Stimulated activated CD4-positive, alpha-beta T cell treated with anti-CD3 and anti-CD28 coated beads, Interleukin-4, amount 100 ng/mL, for 4 hours (primary cell): ENCODE measurements at places on chromosomes 5 and 9.

DNA sequence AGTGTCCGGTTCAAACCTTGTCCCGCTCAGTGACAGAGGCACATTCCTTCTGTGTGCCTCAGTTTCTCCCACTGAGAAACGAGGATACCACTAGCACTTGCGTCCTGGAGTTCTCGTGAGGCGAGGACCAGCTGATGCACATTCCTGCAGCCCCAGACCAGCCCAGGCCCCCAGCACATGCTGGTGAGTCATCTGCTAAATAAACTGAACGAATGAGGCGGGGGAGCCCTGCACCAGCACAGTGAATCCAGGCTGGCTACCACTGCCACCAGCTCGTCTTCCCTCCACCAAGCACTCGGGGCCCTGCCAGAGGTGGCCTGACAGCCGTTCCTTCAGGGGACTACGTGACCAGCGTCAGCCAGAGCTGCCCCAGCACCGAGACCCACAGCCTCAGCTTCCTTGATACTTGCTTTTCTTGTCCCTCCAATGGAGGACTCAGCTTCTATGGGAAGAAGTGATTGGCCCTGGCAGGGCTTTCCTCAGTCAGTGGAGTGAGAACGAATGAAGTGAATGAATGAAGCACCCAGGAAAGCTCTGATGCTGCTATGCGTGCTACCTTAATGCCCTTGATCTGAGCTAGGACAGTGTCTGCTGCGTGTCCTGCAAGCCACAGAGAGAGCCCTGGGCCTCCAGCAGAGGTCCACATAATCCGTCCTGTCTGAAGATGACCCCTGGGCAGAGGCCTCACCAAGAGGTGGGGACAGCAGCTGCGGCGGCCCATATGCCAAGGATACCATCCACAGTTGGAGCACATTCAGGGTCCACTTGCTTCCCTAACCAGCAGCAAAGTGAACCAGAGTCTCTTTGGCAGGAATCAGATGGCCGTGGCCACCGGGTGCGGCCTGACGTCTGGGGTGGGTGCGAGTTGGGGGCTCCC lies 13.5 kb upstream of the BARX1 start:
- DNase-seq: no peak

- DNase-seq: no peak
Observed at GRCh38 chr9:70924380-70924779, 197.0 kb downstream of the TRPM3 start.

- no peak for DNase-seq
Observed at GRCh38 chr5:54136516-54137440, 173.6 kb downstream of the ARL15 start.

DNA sequence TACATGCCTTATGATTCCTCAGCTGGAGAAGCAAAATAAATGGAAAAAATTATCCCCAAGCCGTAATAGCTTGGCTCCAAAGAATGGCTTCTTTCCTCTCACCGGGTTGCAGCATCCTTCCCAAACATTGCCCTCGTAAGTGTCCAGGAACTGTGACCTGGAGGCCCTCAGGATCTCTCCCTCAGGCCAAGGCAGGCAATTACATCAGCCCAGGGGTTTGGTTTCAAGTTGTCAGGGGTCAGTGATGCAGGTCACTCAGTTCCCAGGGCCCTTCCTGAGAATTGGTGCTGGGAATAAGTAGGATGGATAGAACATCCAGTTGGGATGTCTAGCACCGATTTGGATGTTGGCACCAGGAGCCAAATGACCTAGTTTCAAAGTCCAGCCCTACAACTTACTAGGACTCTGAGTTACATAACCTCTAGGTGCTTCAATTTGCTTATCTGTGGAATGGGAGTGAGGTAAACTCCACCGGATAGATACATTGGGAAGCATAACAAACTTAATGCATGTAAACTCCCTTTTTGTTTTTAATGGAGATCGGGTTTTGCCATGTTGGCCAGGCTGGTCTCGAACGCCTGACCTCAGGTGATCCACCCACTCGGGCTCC lies 133.5 kb upstream of the DAP start:
- no peak for DNase-seq

GRCh38 chr5:176386491-176386890 lies 1.9 kb downstream of the NOP16 start:
- no peak for DNase-seq

DNA sequence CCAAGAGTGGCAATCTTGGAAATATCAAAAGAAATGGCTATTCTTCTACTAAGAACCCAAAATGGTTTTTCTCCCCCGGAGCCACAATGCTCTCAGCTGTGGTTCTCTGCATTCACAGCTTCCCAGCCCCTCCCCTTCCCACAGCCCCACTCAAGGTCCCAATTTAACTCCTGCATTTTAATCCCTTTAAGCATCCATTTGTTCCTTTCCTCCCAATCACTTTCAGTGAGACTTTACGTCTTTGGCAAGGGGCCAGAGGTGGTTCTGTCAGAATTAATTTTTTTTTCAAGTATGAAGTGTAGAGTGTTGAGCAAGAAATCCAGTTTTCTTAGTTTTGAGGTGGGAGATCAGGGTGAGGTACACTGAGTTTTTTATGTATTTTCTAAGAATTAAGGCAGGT lies 256.9 kb downstream of the GLIS3 start:
- no peak for DNase-seq

DNA sequence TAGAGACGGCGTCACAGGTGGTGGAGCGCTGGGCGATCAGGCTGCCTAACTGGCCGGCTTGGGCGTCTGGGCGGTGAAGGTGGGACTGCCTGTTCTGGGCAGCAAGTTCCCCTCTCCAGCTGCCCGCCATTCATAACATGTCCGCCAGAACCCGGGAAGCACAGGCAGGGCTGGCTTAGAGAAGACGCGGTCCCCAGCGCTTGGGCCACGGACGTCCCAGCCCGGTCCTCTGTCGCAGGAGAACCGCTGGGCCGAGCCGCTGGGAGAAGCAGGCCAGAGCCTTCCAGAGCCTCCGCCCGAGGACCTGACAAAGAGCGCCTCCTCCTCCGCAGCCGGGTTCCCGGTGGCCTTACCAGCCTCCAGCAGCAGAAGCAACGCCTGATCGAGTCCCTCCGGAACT lies 15.2 kb upstream of the HAND1 start:
- DNase-seq: no peak

GRCh38 chr9:3431890-3432289 lies 93.9 kb downstream of the RFX3 start:
- DNase-seq: no peak

DNA sequence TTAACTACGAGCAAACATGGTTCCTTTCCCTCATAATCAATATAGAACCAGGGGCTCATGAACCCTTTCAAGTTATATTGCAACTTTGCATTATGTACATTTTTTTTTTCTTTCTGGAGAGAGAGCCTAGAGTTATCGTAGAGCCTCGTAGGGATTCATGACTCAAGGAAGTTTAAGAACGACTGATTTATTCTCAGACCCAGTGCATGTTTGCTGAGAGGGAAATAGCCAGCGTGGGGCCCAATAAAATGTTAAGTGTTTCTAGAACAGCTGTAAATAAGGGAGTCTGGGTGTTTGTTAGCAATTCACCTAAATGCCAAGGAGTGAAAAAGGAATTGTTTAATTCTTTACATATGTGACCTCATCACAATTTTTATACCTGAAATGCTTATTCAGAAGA lies 119.0 kb upstream of the KLF9 start:
- DNase-seq: no peak

- no peak for DNase-seq
Observed at GRCh38 chr5:88769165-88769564, 113.8 kb downstream of the MEF2C start.

DNA sequence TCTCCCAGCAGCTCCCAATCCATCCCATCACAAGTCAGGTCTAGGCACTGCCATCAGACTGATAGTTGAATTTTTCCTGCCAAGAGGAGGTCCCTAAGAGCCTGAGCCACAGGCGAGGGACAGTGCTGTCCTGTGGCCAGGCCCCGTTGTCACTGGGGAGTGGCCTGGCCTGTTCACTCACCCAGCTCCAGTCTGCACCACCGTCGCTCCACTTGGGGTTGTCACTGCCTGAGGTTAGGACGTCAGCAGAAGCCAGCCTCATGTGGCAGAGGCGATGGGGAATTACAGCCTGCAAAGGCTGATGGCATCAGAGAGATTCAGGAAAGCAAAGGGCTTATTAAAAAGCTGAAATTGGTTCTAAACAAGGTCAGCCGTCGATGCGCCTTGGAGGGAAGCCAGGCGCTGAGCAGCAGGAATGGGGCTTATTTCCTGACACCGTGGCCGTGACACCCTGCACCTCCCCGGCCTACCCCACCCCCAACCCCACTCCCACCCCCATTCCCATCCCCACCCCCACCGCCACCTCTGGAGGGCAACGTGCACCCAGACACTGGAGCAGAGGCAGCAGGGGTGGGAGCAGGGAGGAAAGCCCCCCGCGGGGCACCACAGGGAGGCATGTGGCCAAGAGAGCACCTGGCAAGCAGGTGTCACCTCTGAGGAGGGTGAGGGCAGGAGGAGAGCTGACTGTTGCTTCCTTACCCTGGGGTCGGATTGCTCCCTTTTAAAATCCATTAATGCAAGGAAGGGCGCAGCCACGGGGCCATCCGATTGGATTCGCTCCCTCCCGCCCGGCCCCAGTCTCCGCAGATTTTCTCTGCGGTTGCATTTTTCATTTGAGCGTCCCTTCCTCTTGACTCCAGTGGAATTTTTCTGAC lies 3.1 kb upstream of the DBH start:
- DNase-seq: no peak

GRCh38 chr9:25994605-25995004 lies 316.4 kb upstream of the TUSC1 start:
- DNase-seq: no peak

DNA sequence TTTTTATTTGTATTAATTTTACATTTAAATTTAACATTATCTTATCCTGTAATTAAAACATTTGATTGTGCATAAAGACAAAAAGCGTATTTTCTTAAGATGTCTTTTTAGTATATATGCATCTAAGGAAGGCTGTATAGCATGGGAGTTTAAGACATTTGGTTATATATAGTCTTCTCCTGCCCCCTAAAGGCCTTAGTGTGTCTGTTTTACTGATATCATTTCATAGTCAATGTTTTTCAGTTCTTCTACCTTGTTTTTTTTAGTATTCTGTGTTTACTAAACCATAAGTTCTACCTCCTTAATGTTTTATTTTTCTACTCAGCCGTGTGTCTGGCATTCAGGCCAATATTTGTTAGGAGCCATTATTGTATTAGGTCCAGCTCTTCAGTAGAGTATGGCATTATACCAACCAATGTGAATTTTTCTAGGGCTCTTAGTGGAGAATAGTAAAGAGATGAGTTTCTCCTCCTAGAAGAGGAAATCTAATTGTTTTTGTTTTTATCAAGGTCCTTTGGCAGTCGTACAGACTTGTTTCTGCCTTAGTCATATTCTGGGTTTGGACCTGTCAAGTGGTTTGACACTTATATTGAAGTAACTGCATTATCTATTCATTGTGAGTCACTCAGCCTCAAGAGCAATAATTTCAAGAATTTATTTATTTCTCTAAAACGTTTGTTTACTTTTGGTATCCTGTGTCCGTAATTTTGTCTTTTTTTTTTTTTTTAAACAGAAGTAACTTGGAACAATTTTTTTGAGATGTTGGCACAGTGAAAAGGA lies 74.8 kb downstream of the SLF1 start:
- no peak for DNase-seq

- no peak for DNase-seq
Observed at GRCh38 chr9:15328946-15329345, 21.9 kb upstream of the TTC39B start.
